Dorsolateral prefrontal cortex (tissue), 122 donors: ENCODE measurements at places on chromosomes 6 and 20.
A peak's percentile ranks its signal among the peaks of the same experiment; 100 is the strongest.

DNA sequence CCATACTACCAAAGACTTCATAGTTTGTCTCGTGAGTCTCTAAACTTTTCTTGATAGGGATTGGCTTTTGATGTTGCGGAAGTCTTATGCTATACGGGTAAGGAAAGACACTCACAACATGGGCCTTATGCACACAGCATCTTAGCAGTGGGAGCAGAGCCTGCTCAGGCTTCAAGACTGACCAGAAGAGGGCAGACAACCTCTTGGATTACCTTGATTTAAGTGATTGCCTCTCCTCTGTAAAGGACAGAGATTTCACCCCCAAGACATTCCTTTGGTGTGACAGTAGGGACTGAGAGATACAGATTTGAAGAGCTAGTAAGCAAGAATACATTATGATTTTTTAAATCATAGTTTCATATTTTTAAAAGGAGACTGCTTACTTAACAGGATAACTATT is 71.0 kb upstream of the SAMD3 start:
- no peak for DNase-seq

GRCh38 chr6:56637640-56638039 is 5.0 kb downstream of the DST start:
- no peak for DNase-seq

- DNase-seq = no peak
Observed at GRCh38 chr6:42393339-42393738, 58.4 kb downstream of the TRERF1 start.

- peak; percentile 86 for DNase-seq
Observed at GRCh38 chr6:30889921-30890645, 5.8 kb downstream of the DDR1 start.

- DNase-seq = no peak
Observed at GRCh38 chr6:85754894-85755293, 112.2 kb upstream of the SYNCRIP start.

GRCh38 chr6:135230711-135231468 is 49.8 kb downstream of the MYB start:
- DNase-seq = no peak

DNA sequence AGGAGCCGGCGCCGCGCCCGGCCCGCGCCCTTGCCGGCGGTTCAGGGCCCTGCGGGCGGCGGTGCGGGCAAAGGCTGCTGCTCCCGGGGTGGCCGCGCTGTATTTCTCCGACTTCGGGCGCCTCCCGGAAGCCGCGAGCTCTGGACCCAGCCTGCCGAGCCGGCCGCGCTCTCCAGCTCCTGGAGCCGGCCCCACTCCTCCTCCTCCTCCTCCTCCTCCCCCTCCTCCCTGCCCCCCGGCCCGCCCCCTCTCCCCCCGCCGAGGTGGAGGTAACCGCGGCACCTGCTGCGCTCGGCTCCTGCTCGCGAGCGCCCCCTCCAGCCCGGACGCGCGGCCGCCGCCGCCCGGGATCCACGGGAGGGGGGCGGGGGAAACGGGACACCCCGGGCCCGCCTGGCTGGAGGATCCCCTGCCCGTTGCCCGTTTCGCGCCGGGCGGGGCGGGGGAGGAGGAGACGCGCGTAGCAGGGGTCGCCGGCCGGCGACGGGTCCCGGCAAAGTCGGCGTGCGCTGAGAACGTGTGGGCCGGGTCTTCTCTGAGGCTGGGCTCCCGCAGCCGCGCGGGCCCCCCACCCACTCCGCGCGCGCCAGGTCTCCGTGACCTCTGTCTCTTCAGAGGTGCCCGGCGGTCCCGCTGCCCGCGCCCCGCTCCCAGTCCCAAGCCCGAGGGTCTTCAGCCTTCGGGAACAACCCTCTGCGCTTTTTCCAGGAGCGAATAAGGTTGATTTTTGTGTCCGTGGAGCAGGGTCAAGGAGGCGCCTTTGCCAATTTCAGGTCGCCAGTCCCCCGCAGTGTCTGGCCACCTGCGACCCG is at the start of gene SLC22A23:
SLC22A23 (minus strand) TSS at position 153 of the 812 bp plus-strand sequence. CDS start 491 bp downstream, outside the sequence.
- no peak for DNase-seq

DNA sequence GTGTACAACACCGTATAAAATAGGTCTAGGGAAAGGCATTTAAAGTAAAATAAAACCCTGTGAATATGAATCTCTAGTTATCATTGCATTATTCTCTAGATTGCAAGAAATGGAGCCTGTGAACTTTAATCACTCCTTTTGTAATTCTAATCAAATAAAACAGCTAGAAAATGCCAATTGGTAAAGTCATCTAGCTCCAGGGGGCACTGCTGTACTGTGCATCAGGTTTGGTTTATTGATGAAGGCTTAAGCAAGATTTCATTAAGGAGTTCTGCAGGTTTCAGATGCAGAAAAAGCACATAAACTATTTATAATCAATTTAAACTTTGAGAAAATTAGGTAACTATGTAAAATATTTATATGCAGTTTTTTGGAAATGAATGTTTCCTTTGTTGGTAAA is 645.0 kb downstream of the PHF3 start:
- peak; percentile 5 for DNase-seq

- DNase-seq = no peak
Observed at GRCh38 chr20:33709905-33710541, 10.1 kb downstream of the PXMP4 start.

DNA sequence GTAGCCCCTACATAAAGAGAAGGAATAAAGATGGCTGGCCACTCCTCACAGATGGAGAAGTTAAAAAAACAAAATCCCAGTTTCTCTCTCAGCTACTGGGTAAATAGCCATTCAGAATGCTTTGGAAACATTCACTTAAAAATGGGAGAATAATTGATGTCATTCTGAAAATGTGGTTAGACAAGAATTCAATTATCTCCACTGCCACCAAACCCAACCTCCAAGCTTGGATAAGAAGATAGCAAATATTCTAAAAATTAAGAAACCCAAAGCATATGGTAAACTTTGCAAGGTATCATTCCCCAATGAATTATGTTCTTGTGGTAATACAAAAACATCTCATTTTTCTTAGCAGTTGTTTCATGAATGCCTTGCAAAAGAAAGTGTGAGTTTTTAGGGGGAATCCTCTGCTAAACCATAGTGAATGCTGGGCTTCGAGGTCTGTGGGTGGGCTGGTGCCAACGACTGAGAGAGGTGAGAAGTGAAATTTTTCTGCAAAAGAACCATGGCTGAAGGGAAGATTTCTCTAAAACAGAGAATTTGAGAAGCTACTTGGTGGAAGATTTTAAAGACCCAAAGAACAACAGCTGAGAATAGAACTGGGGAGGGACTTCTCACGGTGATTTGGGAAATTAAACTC is 497.9 kb upstream of the JARID2 start:
- no peak for DNase-seq

DNA sequence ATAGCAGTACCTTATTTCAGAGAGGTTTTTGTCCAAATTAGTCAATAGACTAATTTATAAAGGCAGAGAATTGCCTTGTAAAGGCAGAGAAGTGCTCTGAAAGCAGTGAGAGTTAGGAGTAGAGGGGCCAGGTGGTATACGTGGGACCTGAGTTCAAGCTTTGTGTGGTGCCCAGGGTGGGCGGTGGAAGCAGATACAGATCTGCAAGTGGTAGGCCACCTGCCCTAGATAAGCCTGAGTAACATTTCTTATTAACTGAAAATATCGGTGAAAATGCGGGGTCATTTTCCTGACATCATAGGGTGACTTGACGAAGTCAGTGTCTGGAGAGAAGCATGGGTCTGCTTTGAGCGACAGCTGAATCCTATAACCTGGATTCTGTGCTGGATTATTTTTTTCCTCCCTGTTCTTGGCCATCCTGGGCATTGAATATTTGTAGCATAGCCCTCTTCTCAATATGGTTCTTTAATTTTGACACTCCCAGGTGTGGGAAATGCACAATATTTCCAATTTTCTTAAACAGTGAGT is 62.2 kb upstream of the SUPT3H start:
- no peak for DNase-seq

DNA sequence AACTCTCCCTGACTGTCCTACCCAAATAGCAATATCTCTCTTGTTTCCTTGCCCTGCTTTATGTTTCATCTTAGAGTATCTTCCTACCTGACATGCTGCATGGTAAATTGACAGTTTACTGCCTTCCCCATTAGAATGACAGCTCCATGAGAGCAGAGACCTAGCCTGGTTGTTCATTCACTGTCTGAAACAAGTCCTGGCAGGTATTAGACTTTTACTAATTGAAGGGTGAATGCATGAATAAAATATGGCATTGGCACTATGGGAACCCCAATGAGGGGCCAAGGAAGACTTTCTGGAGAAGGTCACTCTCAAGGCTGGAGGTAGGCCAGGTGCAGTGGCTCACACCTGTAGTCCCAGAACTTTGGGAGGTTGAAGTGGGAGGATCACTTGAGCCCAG is 3.8 kb upstream of the CITED2 start:
- DNase-seq = no peak

DNA sequence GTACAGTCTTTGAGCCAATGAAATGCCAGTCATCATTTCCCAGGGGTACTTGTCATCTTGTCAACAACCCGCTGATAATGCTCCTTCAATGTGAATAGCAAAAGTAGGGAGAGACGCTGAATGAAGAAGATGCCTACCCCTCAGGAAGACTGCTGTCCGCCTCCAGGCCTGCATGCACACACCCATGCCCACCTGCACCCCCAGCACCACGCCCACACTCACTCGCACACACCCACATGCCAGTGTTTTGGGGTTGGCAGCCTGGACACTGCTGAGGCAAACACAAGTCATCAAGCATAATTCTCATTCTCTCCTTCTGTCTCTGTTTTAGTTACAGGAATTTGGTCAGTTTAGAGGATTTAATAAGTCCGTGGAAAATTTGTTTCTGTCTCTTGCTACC is 63.6 kb downstream of the SYTL3 start:
- DNase-seq = no peak

GRCh38 chr6:122184401-122184827 is 215.0 kb upstream of the HSF2 start:
- no peak for DNase-seq

DNA sequence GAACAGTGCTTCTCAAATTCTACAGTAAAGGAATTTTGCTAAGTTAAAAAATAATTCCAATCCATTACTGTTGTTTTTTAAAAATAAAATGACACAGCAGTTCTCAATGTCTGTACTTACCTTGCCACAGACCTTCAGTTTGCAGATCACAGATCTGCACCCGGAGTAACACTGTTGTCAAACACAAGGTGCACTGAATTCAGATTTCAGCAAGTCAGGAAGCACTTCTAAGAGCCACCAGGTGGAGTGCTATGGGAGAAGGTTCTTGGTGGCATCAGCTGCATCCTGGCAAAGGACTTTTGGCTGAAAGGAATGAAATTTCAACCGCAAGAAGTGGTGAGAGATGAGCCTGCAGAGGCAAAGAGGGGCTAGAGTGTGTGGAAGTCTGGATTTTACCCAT is 17.4 kb downstream of the RSPH4A start:
- no peak for DNase-seq

- no peak for DNase-seq
Observed at GRCh38 chr20:48107560-48107959, 322.3 kb upstream of the SULF2 start.

DNA sequence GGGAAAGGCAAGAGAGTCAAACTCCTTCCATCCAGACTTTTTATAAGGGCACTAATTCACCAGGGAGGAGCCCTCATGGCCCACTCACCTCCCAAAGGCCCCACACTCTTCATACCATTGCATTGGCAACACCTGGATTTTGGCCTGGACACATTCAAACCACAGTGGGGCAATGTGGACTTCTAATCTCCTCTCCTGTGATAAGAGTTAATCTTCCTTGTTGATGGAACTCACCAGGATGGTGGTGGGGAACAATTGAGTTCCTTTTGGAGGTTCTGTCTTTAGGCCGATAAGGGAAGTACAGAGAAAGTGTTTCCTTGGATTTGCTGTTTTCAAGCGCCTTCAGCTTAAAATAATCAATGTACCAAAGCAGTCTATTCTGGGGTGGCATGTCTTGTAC is 268.7 kb downstream of the CD83 start:
- DNase-seq = no peak

DNA sequence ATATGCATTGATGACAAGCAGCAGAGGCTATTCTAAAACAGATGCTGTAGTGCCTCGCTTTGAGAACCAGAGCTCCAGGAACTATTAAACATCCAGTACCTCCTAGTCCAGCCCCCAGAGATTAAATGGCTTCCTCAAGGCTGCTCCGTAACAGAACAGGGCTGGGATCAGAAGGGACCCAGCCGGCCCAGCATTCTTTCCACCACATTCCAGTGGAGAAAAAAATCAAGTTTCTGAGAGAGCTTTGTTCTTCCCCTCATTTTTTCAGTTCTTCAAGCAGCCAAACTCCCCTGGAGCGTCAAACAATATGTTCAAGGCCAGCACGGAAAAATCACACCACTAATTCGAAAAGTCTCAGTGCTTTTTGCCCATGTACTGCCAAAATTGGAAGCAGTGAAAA is 5.8 kb upstream of the STMND1 start:
- DNase-seq = no peak

DNA sequence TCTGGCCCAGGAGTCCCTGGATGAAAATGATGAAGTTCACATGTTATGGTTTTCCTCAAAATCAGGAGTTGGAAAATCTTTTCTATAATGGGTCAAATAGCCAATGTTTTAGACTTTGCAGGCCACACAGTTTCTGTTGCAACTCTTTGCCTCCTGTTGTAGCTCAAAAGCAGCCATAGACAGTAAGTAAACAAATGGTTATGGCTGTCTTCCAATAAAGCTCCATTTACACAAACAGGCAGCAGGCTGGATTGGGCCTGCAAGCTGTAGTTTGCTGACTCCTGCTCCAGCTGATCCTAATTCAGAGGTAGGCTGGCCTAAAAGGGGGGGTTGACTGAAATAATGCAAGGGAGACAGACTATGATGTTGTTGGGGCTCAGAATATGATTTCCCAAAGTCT is 33.0 kb downstream of the METTL24 start:
- DNase-seq = no peak

GRCh38 chr20:3208786-3209256 is 477 bp upstream of the ITPA start:
- DNase-seq = no peak

DNA sequence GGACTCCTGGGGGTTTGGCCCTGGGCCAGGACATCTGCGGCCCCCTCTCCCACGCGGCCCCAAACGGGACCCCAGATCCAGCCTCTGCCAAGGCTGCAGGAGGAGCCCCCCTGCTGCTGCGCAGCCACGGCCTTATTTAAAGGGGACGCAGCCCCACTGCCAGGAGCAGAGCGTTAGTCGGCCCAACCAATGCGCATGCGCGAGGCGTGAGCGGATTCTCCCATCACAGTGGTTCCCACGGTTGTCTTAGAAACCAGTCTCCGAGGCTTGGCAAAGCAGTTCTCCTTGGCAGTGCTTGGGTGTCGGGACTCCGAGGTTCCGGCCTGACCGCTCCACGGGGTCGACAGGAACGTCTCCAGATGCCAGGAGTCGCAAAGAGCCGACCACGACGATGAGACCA is 288.3 kb upstream of the ZNF337 start:
- no peak for DNase-seq

DNA sequence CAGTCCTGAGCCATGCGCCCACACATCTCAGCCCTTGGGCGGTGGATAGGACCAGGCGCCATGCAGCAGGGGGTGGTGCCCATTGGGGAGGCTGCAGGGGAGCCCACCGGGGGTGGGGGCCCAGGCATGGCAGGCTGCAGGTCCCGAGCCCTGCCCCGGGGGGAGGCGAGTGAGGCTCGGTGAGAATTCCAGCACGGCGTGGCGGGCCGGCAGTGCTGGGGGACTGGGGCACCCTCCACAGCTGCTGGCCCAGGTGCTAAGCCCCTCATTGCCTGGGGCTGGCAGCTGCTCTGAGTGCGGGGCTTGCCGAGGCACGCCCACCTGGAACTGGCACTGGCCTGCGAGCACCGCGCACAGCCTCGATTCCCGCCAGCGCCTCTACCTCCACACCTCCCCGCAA is 21.6 kb upstream of the PRL start:
- no peak for DNase-seq
